HEK293T (cell line): ENCODE measurements at places on chromosomes 7 and 10.

DNA sequence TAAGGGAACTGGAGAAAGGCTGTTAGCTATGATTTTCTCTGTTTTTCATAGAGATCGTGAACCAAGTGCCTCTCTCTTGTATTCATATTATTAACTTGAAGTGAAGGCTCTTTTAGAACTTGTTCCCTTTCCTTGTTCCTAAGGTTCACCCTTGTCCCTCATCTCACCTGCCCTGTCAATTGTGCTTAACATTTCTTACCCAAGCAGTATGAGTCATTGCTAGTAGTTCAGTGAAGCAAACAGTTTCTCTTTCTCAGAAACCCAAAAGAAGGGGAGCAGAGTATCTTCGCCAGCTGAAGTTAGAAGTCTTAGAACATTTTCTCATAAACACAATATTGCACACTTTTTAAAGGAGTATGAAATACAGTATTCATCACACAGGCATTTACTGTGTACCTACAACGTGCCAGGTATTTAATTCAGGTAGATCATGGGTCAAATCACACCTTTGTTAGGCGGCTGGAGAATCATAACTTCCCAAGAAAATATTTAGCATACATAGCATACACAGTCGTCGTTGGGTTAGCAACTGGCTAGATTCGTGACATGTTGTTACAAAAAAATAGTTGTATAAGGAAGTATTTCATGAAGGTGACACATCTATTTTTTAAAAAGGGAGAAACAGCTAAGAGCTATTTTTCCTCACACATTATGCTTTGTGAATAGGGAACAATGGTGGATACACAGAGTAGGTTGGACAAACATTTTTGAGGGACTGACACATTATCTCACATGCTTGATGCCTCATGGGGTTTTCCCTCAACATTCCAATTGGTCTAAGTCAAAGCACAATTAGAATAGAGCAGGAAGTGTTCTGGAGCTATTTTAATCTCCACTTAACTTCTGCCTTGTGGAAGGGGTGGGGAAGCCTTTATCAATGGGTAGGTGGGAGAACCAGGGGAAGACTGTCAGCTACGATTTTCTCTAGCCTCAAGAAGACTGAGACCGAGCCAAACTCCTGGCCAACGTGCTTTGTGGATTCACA is 13.2 kb downstream of the HDAC9 start:
- DNase-seq, result no peak

DNA sequence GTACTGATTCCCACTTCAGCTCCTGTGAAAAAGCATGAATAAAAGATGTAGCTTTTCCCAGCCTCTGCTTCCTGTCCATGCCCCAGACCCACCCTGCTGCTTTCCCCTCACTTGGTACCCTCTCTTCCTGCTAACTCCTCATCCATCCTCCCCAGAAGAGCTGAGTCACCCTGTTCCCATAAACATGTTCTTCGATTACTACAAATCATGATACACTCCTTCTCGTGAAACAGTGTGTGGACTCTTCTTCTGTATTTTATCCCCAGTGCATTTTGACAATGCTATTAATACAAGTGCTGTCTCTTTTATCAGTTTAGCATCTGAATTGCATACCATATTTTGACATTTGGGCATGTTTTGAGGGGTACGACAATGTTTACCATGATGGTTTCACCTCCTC is 45.8 kb upstream of the SORBS1 start:
- DNase-seq, result no peak

- DNase-seq, result no peak
Observed at GRCh38 chr7:80679921-80680907, 41.8 kb downstream of the CD36 start.

- DNase-seq, result no peak
Observed at GRCh38 chr7:144747936-144748335, 87.9 kb downstream of the TPK1 start.

DNA sequence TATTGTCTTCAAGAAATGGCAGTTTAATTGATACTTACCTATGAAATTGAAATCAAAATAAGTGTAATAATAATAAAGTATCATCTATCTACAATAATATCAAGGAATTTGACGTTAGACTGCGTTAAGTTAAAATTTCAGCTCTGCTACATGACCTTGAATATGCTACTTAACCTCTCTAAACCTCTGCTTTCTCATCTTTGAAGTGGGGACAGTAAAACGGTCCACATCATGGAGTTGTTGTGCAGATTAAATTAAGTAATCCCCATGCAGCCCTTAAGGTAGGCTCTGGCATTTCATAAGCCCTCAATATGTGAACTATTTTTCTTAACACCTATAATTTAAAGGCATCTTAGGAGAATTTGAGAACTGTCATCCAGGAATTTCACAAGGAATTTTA is 252.4 kb upstream of the PHF14 start:
- no peak for DNase-seq

DNA sequence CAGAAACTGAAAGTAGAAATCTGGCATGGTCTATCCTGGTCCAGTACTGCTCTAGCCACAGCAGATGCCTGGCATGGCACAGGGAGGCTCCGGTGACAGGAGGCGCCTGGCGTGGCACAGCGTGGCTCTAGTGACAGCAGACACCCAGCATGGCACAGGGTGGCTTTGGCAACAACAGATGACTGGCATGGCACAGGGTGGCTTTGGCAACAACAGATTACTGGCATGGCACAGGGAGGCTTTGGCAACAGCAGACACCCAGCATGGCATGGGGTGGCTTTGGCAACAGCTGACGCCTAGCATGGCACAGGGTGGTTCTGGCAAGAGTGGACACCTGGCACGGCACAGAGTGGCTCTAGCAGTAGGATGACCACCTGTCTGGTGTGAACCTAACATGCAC is 480.5 kb upstream of the FOXK1 start:
- no peak for DNase-seq

DNA sequence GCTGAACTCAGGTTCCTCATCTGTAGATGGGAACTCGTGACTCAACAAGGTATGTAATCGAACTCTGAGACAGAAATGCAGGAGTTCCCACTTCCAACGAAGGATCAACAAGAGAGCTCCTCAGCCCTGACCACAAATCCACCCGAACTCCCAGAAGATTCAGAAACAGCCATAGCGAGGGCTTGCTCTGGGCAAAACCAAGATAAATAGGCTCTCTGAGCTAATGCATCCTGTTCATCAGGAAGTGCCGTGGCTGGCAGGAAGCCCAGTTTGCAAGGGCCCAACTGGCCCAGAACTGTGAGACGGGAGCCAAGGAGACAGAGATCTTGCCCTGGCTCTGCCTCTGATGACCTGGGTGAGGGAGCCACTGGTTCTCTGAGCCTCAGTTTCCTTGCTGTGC is 141.7 kb upstream of the PFKP start:
- no peak for DNase-seq

DNA sequence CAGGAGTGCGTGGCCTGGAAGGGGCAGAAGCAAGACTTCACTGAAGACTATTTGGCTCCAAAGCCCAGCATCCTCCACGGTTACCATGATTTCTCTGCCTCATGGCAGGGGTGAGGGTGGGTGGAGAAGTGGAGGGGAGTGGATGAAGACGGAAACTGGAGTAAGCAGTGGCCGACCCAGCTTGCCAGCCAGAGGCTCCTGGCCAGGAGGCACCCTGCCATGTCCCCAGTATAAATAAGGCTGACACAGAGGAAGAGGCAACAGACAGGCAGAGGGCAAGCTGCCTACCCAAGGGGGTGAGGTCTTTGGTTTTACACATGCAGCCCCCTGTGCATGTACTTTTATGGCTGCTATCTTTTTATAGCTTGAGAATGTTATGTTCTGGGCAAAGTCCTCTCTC is 102.6 kb upstream of the TBX20 start:
- DNase-seq, result no peak

DNA sequence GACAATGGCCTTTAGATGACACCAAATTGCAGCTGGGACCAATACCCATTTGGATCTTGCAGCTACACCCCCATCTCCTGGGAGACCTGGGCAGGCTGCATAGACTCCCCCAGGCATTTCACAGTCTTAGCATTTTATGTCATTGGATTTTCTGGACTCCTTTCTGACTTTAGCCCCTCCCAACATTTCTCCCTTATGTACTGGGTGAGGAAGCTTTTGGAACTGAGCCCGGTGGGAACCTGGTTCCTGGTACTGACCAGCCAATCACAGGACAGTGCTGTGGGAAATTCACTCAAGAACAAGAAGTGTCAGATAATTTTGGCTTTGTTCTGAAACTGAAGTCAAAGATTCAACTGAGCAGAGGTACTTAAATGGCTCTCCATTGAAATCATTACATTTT is 177.7 kb downstream of the ACTR3B start:
- DNase-seq, result no peak

GRCh38 chr7:36003343-36003742 is 149.7 kb upstream of the EEPD1 start:
- DNase-seq, result no peak

DNA sequence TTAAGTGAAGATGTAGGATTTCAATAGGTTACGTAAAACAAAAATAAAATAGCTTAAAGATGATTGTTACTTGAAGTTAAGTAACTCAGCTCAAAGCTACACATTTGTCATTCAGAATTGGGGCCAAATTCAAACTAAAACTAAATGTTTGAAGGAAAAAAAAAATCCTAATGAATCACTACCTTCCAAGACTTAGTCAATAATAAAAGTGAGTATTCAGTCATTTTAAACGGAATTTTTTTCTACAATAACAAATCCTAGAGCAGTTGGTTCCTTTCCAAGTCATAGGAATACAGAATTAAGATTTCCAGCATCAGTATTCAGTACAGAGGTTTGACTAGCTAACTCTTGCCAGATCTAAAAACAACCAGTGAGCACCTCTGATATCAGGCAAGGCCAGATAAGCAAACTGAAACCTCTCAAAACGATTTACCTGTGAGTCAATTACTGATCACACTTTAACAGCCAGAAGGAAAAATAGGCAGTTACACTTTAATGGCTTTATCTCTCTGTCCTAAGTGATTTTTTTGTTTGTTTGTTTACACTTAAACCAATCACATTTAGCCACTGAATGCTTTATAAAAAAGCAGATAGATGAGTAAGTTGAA is 669.8 kb upstream of the ANKRD30A start:
- no peak for DNase-seq

DNA sequence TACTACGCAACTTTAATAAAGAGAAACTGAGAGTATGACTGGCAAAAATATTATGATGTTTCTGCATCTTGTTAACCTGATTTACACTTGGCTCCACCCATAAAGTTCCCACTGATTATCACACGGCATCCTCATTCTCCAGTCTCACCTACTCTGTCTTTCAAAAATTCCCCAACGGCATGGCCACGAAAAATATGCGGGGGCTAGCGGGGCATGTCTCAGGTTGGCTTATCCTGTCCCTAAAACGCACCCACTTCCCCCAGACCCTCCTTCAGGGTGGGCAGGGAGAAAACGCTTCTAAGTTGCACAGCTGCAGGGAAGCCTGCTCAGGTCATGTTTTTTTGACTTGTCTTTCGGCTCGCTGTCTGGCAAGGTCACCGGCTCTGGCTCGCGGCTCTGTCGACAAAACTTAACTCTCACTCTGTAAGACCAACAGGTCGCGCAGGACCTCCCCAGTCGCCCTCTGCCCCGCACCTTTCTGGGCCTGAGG is 3.8 kb downstream of the CDK6 start:
- DNase-seq, result peak; percentile 9

GRCh38 chr7:18573410-18574234 is 78.1 kb downstream of the HDAC9 start:
- DNase-seq, result no peak

GRCh38 chr10:93999401-93999851 is 5.7 kb downstream of the PLCE1 start:
- DNase-seq, result no peak

DNA sequence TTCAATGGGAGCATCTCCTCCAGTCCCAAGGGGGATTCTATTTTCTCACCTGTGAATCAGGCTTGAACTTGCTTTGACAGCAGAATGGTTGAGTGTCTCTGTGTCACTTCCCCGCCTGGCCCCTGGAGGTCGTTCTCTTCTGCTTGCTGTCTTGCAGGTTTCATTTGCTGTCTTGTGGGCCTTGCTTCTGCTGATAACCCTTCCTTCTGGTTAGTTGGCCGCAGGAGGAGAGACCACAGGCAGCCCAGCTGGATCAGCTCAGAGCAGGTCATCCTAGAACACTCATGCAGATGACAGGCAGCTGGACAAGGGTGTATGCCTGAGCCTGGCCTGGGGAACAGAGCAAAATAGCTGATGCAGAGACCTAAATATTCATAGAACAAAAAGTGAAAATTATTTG is 344.2 kb upstream of the ADARB2 start:
- no peak for DNase-seq

DNA sequence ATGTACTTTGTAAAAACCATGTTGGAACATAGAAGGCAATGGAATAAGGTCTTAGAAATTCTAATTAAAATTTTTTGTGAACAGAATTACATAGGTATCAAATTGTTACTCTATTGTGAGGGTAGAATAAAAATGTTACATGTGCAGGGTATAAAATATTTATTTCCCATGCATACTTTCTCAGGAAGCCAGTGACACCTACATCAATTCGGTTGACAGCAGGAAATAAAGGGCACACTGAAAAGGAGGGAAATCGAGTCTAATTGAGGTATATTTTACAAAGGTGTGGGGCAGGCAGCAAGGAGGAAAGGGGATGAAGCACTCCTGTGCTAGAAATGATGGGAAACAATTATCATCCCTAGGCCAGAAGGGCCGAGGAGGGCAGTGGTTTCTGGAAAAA is 244.9 kb downstream of the C7orf25 start:
- DNase-seq, result no peak

DNA sequence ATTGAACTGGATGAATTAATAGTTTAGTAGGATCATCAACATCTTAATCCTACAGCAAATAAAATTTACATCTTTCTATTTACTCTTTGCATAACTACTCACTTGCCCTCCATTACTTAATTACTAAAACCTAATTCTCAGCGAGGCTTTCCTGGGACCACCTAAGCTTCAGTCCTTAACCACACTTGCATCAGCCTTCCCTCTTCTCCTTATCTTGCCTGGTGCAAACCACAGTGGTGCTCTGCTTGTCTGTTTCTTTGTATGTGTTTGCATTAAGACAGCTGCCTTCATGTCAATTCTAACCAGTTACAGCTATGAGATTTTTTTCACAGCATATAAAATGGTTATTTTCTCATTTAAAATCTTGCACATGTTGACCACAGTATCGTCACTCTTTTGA is 72.6 kb upstream of the ZNF92 start:
- no peak for DNase-seq

DNA sequence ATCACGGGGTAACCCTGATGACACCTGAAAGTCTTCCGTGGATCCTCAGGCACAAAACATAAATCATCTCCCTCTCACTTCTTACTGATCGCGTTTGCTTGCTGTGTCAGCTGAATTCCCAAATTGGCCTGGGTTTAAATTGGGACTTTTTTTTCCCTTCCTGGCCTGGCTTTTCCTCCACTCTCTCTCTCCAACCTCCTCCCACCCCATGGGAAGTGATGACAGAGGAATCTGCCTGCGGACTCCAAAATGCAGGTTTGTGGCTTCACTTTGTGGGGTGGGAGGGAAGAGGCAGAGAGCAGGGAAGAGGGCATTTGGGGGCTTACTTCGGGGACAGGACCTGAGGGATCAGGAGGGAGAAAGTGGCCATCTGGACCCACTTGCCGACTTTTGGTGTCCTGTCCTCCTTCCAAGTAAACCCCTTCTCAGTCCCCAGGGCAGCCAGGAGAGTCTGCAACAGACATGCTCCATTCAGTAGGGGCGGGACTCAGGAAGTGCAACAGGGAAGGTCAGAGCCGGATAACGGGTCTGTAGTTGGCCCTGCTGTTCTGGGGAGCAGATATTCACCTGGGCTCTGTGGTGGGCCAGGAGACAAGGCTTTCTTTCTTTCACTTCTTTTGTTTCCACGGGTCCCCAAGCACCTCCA is 172.7 kb downstream of the PLXNA4 start:
- DNase-seq, result no peak

GRCh38 chr7:142813226-142813625 is 41.6 kb upstream of the EPHB6 start:
- DNase-seq, result no peak

- no peak for DNase-seq
Observed at GRCh38 chr7:100804681-100805431, 22.5 kb downstream of the EPHB4 start.
